ENCODE measurements at places on chromosomes 7 and 10.

DNA sequence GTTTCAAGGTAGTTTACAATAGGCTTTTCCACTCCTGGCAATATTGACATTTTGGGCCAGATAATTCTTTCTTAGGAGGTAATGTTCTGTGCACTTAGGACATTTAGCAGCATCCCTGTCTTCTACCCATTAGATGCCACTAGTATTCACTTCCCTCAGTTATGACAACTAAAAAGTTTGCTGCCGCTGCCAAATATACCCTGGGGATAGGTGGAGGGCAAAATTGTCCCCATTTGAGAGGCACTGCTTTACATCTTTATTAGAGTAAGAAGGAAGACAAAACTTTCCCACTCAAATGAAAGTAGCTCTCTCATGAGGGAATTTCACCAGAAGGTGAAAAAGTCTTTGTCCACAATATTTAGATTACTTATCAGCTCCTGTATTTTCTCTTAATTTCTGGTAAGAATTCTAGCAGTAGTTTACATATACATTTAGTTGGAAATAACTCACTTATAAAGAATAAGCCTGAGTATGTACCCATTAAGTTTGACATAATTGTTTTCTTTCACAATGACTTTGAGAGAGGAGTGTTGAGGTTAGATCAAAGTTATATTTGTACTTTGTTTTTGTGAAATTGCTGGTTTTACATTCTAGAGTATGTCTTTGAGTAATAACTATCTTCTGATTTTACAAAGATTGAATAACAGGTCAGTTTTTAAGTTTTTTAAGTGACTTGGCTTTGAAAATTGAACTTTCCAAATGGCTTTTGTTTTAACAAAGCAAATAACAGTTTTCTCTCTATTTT lies 46.0 kb downstream of the HELLS start:
- DNase-seq: no peak

DNA sequence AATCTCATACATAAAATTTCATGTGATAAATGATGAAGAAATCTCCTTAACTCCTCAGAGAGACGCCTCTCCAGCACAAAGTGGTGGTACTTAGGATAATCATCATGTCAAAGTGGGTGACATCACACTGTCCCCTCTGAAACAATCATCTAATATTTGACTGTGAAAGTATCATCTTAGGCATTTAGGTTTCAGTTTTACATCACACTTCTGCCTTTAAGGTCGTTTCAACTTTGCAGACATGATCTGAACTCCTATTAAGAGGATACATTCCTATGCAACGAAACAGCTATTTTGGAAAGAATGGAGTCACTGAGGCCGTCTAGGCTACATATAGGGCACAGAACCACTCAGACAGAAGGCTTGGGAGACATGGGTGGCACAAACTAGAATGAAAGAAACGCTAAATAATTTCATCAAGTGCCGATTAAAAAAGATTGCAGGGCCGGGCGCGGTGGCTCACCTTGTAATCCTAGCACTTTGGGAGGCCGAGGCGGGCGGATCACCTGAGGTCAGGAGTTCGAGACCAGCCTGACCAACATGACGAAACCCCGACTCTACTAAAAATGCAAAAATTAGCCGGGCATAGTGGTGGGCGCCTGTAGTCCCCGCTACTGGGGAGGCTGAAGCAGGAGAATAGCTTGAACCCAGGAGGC lies 2.0 kb downstream of the VOPP1 start:
- DNase-seq: no peak

- peak; percentile 51 for DNase-seq
These were observed 22.3 kb downstream of the AMZ1 start for GRCh38 chr7:2710286-2710655.

DNA sequence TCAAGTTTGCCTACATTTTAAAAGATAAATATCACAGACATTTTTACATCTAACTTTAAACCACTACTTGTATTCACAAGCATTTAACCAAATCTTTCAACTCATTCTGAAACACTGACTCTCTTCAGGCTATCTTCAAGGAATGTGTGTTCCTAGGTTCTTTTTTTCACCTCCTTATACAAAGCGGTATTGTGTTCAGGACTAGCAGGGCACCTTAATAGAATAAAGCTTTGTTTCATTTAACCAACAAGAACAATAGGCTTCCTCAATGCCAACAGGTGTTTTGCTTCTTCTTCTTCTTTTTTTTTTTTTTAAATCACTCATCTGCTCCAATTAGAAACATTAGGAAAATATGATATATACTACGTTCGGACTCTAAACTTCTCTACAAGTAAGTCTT lies 212.9 kb upstream of the SEMA3E start:
- no peak for DNase-seq

GRCh38 chr7:1663223-1663622 lies 6.9 kb upstream of the ELFN1 start:
- DNase-seq: no peak

- DNase-seq: no peak
These were observed 380.0 kb downstream of the REEP3 start for GRCh38 chr10:63901228-63901627.

- DNase-seq: no peak
These were observed 31.2 kb downstream of the GFRA1 start for GRCh38 chr10:116241642-116242410.

DNA sequence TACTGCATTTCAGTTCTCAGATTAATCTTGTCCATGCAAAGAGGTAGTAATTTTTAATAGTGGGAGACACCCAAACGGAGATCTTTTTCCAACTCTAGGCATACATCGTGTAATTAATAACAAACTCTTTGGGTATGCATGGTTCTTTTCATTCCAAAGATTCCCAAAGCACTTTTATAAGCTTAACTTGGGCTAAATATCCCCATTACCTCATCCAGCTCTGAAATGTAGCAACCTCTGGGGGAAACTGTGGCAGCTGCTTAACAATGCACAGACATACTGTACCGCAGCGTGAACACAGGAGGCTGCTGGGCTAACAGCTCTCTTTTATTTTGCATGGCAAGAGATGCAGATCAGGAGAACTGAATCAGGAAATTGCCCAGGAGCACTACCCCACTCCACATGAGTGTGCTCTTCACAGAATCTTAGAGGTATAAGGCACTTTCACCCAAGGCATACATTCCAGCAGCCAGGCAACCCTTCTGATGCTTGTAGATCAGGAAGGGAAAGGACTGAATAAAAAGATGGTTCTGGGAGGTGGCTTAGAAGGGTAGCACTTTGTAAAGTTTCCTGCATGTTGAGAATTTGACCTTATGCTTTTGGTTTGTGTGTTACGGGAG lies 114.4 kb upstream of the GLI3 start:
- no peak for DNase-seq

DNA sequence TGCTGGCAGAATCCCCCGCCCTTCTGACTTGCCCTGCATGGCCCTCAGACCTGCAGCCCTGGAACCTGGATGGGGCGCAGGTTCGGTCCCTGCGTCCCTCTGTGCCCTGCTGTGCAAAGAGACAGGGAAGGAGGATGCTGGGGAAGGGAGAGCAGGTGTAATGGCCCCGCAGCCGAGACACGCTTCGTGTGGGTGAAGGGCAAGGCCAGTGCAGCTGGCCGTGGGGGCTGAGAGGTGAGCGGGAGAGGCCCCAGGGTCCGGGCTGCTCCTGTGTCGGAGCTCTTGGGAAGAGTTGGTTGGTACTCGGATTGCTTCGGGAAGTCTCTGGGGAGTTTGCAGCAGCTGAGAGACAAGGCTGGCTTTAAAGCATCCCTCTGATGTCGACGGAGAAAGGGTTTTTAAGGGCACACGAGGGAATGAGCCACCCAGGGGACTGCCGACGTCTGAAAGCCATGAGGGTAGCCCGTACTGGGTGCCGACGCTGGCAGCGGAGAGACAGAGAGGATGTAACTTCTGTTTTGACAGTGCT lies 6.5 kb downstream of the ELFN1 start:
- DNase-seq: no peak

GRCh38 chr10:32958085-32959005 lies at the start of gene ITGB1:
ITGB1 (minus strand) TSS chr10:32958230; CDS start chr10:32935558, 22,672 bp downstream.
- peak; percentile 62 for DNase-seq

DNA sequence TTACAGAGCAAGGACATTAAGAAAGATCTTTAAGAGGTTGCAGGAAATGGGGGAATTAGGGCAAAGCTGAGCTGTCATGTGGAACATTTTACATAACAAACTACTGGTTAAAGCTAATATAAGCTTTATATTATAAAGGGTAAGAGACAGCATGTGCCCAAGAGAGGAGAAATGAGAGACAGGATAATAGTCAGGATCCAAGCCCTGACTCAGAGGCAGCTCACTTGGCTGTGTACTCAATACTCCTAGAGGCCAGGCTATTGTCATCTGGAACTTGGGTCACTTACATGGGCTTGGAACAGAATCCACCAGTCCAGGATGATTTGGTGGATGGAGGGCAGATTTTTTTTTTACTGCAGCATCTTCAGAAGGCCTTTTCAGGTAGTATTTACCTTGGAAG lies 418.6 kb upstream of the ZMIZ1 start:
- no peak for DNase-seq

DNA sequence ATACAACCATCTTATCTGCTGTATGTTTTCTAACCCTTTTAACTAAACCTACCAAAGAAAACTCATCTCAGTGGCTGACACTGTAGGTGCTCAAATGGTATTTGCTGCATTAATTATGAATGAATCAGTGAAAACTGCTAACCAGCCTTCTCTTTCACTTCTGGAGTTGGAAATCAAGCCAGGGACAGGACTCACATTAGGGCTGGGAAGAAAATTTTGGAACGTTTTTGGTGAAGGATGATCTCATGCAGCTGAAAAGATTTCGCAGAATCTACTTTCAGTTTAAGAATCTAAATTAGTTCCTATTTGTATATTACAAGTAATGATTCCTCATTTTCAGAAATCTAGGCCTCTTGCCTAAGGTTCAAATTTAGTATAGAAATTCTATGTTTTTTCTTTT lies 12.9 kb downstream of the MTPN start:
- no peak for DNase-seq

DNA sequence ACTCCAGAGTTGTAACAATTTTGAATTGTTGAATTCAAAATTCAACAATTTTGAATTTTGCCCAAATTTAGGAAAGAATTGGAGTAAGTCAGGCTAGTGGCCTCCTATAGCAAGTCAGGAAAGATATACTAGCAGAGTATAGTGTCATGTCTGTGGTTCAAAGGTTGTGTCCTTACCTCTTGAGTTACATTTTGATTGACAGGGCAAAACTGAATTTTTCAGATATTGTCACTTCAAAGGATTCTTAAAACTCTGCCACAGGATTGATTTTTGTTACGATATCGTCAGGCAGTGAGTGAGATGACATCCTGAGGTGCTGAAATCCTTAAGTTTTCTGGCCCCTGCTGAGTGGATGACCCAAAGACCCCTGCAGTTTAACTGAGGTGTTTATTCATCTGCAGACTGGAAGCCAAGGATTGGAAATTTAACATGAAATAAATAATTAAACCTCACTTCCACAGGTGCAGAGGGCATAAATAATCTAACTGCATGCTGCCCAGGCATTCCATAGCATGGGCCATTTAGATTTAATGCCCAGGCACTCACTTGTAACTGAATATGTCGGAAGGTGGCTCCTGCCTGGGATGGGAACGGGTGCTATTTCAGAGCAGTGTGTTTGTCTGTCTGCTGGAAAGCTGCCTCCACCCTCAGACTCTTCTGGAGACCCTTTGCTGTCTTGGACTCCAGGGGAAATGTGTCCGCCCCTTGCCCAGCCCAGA lies 50.8 kb downstream of the RBM20 start:
- DNase-seq: no peak

GRCh38 chr10:14384915-14385314 lies 54.2 kb upstream of the FRMD4A start:
- DNase-seq: no peak

DNA sequence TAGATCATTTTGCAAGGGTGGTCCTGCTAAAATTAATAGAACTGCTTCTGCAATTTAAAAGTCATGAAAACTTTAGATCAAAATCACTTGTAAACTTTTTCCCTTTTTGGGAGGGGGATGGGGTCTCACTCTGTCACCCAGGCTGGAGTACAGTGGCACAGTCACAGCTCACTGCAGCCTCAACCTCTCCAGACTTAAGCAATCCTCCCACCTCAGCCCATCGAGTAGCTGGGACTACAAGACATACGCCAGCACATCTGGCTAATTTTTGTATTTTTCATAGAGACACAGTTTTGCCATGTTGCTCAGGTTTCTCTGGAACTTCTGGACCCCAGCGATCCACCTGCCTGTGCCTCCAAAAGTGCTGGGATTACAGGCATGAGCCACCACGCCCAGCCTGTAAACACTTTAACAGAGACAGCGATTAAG lies 79.7 kb downstream of the LRRC17 start:
- DNase-seq: no peak

- DNase-seq: no peak
These were observed 85.8 kb upstream of the WDR11 start for GRCh38 chr10:120765226-120765803.

- DNase-seq: no peak
These were observed 180.5 kb downstream of the ZNF365 start for GRCh38 chr10:62554632-62555199.
